Liver (tissue), 10 donors: ENCODE measurements at places on chromosomes 4 and X. TPM values are rescaled to one million over a fixed set of nuclear protein-coding genes. Genes with fewer than 3 reads are reported as not detected.

GRCh38 chr4:3317656-3318211 lies 24.9 kb downstream of the RGS12 start:
- H3K27me3 ChIP-seq = no peaks in the 10 kb centered on the region
- no peak overlapping the region for H3K27ac ChIP-seq
- no peaks in the 10 kb centered on the region for H3K36me3 ChIP-seq
- DNase-seq = no peak
- H3K4me3 ChIP-seq = no peak overlapping the region
- H3K4me1 ChIP-seq = no peaks in the 10 kb centered on the region

GRCh38 chr4:71188156-71188640 lies 150.6 kb upstream of the SLC4A4 start:
- H3K4me1 ChIP-seq = peaks cover 13% of the 10 kb centered on the region
- no peak for DNase-seq
- H3K4me3 ChIP-seq = peak overlapping the region; percentile 69
- peak overlapping the region; percentile 81 for H3K27ac ChIP-seq

DNA sequence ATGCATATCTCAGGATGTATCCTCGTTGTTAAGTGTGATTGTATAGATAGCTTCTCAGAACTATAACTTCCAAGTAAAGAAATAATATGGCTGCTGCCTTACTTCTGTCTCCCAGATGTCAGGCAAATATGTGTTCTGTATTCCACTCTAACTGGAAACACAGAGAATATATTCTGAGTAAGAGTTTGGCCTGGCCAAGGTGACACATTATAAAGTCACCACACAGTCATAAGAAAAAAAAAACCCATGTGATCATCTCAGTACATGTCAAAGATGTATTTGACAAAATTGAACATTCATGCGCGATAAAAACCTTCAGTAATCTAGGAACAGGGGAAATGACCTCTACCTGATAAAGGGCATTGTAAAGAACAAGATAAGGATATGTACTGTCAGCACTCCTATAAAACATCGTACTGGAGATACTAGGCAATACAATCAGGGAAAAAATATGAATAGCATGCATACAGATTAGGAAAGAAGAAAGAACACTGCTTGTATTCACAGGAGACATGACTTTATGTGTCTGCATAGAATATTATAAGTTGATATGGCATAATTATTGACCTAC lies 207.1 kb downstream of the ZNF330 start:
- DNase-seq = no peak
- H3K4me1 ChIP-seq = no peaks in the 10 kb centered on the region
- H3K27me3 ChIP-seq = no peaks in the 10 kb centered on the region
- no peak overlapping the region for H3K4me3 ChIP-seq

DNA sequence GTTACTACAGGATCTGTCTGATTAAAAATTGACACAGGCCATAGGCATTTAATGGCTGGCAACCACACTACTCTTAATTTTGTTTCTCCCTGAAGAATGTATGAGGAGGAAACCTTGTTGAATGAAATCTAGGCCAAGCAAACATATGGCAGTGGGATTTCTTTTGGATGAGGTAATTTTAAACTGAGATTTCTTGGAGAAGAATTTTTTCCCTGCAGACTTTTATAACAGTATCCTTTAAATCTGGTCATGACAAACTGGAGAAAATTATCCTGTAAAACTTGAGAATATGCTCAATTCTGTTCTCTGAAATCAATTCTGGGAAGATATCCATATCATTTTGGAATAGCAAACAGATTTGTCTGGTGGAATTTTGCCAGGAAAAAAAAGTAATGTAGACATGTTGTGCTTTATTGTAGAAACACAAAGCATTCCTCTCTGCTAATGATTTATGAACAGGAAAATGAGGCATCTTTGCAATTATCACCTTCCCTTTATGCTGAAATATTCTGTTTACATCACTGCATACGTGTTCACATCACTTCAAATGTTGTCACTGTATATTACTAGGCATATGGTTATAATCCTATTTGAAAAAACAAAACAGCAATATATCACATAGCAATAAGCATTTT lies 108.3 kb upstream of the ARSJ start:
- no peak overlapping the region for H3K27ac ChIP-seq
- H3K36me3 ChIP-seq = no peaks in the 10 kb centered on the region
- no peaks in the 10 kb centered on the region for H3K27me3 ChIP-seq

GRCh38 chr4:176321589-176321988 lies 1.8 kb downstream of the SPCS3 start:
- H3K27ac ChIP-seq = no peak overlapping the region
- no peaks in the 10 kb centered on the region for H3K27me3 ChIP-seq
- peak overlapping the region; percentile 98 for H3K4me3 ChIP-seq
- H3K4me1 ChIP-seq = peaks cover 2% of the 10 kb centered on the region

DNA sequence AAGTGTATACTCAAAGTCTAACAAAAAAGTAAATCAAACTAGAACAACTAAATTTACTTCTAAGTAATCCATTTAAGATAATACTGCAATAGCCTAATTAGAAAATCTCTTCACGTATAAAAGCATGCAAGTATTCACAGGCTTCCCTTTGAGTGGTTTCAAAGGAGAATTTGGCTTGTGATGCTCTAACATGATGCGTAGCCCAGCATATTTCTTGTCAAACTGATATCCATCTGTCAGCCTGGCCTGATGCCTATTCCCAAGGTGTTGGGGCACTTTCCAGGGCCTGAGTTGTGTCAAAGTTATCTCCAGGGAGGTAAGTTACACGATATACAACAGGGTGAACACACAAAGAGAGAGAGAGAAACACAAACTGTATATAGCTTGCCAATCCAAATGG lies 287.0 kb upstream of the MAGEB18 start:
- no peak for DNase-seq
- no peaks in the 10 kb centered on the region for H3K27me3 ChIP-seq
- no peaks in the 10 kb centered on the region for H3K4me1 ChIP-seq
- no peaks in the 10 kb centered on the region for H3K36me3 ChIP-seq
- H3K27ac ChIP-seq = no peak overlapping the region
- no peak overlapping the region for H3K4me3 ChIP-seq

- H3K27me3 ChIP-seq = no peaks in the 10 kb centered on the region
- H3K36me3 ChIP-seq = no peaks in the 10 kb centered on the region
- H3K27ac ChIP-seq = no peak overlapping the region
- no peak for DNase-seq
- peaks cover 7% of the 10 kb centered on the region for H3K4me1 ChIP-seq
Observed at GRCh38 chr4:122806981-122807679, 19.5 kb upstream of the FGF2 start.

- no peaks in the 10 kb centered on the region for H3K4me1 ChIP-seq
- H3K36me3 ChIP-seq = no peaks in the 10 kb centered on the region
- H3K27me3 ChIP-seq = no peaks in the 10 kb centered on the region
- no peak for DNase-seq
- H3K27ac ChIP-seq = no peak overlapping the region
Observed at GRCh38 chr4:187436251-187436650, 559.3 kb upstream of the ZFP42 start.

DNA sequence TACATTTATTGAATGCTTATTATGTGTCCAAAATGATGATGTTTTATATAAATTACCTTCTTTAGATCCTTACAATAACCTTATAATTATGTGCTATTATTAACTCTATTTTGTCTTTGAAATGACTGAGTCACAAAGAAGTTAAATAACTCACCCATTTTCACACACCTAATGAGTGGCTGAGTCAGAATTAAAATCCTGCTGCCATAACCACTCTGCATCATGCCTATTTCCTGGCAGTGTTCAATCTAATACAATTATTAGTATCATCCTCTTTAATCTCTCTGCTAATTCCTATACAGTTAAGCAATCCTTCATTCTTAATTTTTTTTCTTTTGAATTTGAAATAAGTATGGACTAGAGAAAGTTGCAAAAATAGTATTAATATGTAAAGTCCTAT lies 342.9 kb downstream of the CFAP299 start:
- H3K4me3 ChIP-seq = no peak overlapping the region
- no peaks in the 10 kb centered on the region for H3K36me3 ChIP-seq
- no peak overlapping the region for H3K27ac ChIP-seq
- no peaks in the 10 kb centered on the region for H3K27me3 ChIP-seq
- no peaks in the 10 kb centered on the region for H3K4me1 ChIP-seq

DNA sequence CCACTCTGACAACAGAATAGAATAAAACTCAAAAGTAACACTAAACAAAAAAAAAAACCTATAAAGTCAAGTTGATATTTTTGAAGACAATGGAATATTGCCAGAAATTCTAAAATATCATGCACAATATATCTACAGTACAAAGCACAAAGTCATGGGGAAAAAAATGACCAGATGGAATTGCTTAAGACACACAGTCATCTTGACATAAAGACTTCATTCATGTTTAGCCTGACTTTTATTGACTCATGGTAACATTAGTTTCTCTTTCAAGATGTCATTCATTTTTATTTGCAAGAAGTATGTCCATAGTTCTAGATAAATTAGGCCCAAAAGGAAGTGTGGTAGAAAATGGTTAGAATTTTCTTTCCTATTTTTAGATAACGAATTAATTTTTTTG lies 259.1 kb downstream of the CAMK2D start:
- H3K4me1 ChIP-seq = no peaks in the 10 kb centered on the region
- no peak for DNase-seq
- H3K27ac ChIP-seq = no peak overlapping the region

DNA sequence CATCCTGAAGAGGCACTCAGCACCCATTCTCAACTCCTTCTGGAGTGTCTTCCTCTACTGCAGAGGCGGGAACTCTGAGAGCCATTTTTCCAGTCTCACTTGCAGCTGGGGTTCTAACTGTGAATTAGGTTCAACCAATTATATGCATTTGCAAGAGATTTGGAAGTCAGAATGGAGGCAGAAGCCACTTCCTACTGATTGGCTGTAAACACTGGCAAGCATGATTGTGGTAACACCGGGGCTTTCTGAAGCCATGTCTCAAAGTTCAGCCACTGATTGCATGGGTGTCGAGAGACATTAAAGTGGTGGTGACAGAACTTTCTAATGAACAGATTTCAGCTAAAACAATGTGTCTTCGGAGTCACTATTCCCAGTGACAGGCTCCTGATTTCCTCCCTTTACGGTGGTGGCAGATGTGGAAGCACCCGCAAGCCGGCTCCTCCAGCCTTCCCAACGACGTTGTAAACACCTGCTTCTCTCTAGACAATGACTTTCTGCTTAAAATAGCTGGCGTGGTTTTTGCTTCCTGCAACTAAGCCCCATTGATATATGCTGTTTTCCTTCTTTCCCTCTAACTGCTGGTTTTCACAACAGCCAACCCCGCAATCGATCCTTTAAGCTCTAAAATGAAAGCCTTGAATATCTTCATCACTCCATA lies 92.0 kb downstream of the IRF2 start:
- H3K27ac ChIP-seq = peak overlapping the region; percentile 88
- DNase-seq = no peak
- peak overlapping the region; percentile 43 for H3K4me3 ChIP-seq
- no peaks in the 10 kb centered on the region for H3K27me3 ChIP-seq
- H3K36me3 ChIP-seq = peaks cover 2% of the 10 kb centered on the region

- H3K4me1 ChIP-seq = peaks cover 25% of the 10 kb centered on the region
- H3K27ac ChIP-seq = no peak overlapping the region
- DNase-seq = no peak
- peaks cover 3% of the 10 kb centered on the region for H3K27me3 ChIP-seq
- H3K4me3 ChIP-seq = no peak overlapping the region
Observed at GRCh38 chr4:110620691-110621327, 2.1 kb downstream of the PITX2 start.

GRCh38 chr4:125482822-125483221 lies 168.1 kb downstream of the FAT4 start:
- no peaks in the 10 kb centered on the region for H3K4me1 ChIP-seq
- no peaks in the 10 kb centered on the region for H3K27me3 ChIP-seq
- H3K4me3 ChIP-seq = no peak overlapping the region
- H3K27ac ChIP-seq = no peak overlapping the region

GRCh38 chrX:101417190-101417589 lies 9.2 kb downstream of the HNRNPH2 start:
- no peaks in the 10 kb centered on the region for H3K27me3 ChIP-seq
- peaks cover 5% of the 10 kb centered on the region for H3K36me3 ChIP-seq
- DNase-seq = no peak
- H3K4me1 ChIP-seq = no peaks in the 10 kb centered on the region
- no peak overlapping the region for H3K27ac ChIP-seq

- no peak overlapping the region for H3K4me3 ChIP-seq
- no peak for DNase-seq
- H3K4me1 ChIP-seq = no peaks in the 10 kb centered on the region
- H3K36me3 ChIP-seq = no peaks in the 10 kb centered on the region
Observed at GRCh38 chrX:154298312-154298711, 2.7 kb downstream of the TKTL1 start.

- no peak overlapping the region for H3K4me3 ChIP-seq
- DNase-seq = no peak
- no peaks in the 10 kb centered on the region for H3K27me3 ChIP-seq
- H3K36me3 ChIP-seq = no peaks in the 10 kb centered on the region
- H3K27ac ChIP-seq = no peak overlapping the region
Observed at GRCh38 chr4:184506527-184507121, 32.3 kb upstream of the IRF2 start.

DNA sequence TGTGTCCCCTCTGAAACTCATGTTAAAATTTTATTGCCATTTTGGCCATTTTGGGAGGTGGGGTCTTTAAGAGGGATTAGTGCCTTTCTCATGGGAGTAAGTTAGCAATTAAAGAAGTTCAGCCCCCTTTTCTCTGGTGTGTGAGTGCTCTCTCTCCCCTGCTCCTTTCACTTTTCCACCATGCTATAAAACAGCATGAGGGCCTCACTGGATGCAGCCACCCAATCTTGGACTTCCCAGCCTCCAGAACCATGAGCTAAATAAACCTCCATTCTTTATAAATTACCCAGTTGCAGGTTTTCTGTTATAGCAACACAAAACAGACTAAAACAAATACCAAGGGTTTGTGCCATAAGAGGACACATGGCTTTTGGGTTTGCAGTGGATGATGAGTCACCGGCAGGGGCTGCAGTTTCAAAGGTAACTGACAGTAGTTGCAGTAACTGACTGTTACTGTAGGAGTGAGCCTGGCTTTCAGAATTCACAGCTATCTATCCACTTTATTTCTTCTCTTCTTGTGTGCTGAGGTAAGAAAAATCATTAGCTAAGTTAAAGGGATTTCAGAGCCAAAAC lies 121.5 kb downstream of the PPEF1 start:
- no peak overlapping the region for H3K4me3 ChIP-seq
- DNase-seq = no peak
- no peak overlapping the region for H3K27ac ChIP-seq
- no peaks in the 10 kb centered on the region for H3K4me1 ChIP-seq
- no peaks in the 10 kb centered on the region for H3K36me3 ChIP-seq
- H3K27me3 ChIP-seq = no peaks in the 10 kb centered on the region

DNA sequence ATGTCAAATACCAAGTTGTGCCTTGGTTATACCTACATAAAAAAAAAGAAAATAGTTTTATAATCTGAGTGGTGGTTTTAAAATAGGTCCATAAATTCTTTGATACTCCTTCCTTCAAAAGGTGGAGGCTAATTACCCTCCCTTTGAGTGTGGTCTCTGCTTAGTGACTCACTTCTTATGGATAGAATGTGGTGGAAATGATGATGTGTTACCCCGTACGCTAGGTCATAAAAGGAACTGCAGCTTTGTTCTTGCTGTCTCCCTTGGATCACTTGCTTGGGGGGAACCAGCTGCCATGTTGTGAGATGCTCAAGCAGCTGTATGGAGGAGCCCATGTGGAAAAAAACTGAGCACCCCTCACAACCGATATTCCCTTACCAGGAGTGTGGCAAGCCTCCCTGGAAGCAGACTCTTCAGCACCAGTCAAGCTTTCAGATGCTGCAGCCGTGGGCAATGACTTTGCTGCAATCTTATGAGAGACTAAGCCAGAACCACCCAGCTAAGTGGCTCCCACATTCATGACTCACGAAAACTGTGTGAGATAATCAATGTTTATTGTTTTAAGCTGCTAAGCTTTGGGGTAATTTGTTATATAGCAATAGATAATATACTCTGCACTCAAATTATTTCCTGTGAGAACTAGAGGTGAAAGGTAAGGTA lies 195.0 kb upstream of the GATB start:
- no peaks in the 10 kb centered on the region for H3K4me1 ChIP-seq
- H3K36me3 ChIP-seq = no peaks in the 10 kb centered on the region
- H3K27me3 ChIP-seq = no peaks in the 10 kb centered on the region

The SAGE1 gene
- polyA plus RNA-seq = not detected

The RBMXL3 gene
- not detected for polyA plus RNA-seq

The UCP1 gene
- polyA plus RNA-seq = not detected

The ZAR1 gene
- not detected for polyA plus RNA-seq
